ENCODE measurements at places on chromosomes 5 and 9.

DNA sequence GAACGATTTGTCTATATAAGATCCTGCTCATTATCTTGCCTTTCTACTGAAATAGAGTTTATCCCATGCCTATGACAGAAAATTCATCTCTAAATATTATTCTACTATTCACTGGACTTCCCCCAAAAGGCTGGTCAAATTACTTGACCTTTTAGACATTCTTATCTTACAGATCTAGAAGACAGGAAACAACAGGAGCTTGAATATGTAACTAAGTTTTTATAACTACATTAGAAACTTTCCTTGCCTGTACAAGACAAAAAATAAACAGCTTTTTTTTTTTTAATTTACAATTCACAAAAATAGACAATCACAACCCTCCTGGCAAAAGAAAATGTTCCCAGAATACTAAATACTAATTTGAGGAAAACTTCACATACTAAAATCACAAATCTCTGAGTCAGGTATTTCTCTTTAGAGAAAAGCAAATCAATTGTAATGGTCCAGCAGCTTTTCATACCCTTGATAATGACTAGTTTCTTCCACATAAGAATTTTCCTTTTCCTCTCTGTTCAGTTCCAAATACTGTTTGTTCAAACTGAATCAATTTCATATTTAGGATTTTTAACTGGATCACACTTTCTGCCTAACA lies 68.6 kb downstream of the MLLT3 start:
- no peak for DNase-seq

DNA sequence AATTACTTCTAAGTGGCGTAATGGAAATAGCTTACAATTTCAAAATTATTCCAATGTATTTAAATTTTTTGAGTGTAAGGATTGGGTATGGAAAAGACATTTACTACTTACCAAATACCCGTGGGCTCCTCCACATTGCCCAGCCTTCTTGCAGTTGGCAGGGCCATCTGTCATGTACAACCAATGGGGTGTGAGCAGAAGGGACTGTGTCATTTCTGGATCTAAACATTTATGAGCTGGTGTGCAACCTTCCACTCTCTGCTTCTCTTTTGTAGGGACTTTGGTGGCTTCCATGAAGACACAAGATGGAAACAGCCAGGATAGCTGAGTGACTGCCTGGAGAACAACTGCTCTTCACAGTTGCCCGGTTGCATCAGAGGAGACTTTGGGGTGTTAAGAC lies 40.8 kb downstream of the FRMD3 start:
- DNase-seq = no peak

DNA sequence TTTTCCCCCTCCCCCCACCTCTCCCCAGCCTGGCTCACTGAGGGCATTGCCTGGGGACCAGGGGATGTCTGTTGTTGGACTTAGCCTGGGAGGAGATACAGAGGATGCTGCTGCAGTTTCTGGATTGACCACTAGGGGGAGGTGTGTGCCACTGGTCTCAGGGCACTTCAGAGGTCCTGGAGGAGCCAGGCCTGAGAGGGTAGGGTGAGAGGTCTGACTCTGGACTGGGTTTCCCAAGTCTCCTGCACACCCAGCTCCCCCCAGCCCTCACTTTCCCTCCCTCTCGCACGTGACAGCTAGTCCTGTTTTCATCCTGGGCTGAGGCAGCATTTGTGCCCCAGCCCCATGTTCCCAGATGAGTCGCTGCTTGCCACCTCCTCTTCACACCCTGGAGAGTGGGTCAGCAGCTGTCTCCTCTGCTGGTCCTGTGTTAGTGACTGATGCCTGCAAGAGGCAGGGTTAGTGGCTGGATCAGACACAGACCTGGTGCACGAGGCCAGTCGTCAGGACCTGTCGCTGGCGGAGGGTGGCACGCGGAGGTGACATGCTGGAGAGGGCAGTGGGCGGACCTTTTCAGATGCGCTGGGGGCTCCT lies 4.4 kb downstream of the IL3 start:
- peak; percentile 7 for DNase-seq

- no peak for DNase-seq
Measured at GRCh38 chr5:147780924-147781573, 1.5 kb downstream of the JAKMIP2 start.

- no peak for DNase-seq
Measured at GRCh38 chr9:72304538-72304937, 60.5 kb downstream of the ZFAND5 start.

DNA sequence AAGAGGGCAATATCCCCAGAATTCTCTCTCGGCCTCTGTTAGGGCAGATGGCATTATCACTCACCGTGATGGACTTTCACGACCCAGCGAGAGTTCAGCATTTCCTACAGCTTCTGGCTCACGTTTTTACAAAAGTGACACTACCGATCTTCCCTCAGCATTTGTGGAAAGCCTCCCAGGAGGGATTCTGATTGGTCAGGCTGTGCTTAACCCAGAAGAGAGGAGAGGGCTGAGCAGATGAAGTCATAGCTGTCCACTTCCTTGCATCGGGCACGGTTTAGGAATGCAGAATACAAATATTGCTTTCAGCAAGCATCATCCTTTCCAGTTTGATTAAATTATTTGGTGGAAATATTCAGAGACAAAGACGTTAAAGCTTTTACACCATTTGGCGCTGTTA lies 277.4 kb upstream of the MSX2 start:
- DNase-seq = no peak

- DNase-seq = no peak
Measured at GRCh38 chr5:73793911-73794310, 167.9 kb downstream of the ARHGEF28 start.

DNA sequence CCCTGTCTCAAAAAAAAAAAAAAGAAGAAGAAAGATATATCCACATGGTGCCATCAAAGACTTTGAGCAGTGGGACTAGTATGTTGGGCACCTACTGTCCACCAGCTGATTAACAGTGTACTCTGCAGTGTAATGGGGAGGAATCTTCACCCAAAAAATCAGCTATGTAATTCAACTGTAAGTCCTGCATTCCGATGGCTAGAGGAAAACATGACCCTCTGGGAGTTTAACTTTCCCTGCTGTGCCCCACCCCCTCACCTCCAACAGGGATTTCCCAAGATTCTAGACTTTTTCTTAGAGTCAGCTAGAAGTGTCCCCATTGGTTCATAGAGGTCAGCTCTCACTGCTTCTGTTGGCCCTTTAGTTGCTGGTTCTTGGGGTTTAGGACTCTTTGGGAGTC lies 221.2 kb upstream of the CLINT1 start:
- no peak for DNase-seq

DNA sequence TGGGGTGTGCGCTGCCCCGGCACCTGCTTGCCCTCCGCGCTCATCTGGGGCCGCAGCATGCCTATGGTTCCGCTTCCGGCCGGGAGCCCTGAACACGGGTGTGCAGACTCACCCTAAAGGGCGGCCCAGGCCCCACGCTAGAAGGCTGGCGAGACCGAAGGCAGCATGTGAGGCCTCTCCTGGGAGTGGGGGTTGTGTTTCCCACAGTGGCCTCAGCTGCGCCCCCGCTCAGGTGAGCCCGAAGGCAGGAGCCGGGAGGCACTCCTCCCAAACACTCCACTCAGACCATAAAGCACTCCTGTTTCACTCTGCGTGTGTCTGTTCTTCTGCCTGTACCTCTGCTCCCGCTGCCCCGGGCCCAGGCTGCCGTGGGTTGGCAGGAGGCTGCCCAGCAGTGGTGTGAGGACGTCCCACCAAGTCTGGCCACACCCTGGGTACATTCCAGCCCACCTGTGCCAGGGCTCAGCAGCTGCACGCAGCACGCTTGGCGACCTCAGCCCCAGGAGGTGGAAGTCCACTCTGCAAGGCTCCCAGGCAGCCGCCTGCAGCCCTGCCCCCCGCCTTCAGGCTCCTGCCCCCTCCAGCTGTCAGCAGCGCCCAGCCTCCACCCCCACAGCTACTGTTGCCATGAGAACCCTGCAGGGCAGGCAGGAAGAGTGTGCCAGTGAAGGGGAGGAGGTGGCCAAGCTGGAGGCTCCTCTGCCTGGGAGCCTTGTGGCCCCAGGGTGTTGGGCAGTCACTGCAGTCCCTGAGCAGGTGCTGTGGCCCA lies 1.2 kb upstream of the AJM1 start:
- peak; percentile 59 for DNase-seq

GRCh38 chr9:121399126-121399882 lies 29.3 kb upstream of the STOM start:
- no peak for DNase-seq

- DNase-seq = no peak
Measured at GRCh38 chr9:116860509-116861120, 173.5 kb downstream of the TRIM32 start.

DNA sequence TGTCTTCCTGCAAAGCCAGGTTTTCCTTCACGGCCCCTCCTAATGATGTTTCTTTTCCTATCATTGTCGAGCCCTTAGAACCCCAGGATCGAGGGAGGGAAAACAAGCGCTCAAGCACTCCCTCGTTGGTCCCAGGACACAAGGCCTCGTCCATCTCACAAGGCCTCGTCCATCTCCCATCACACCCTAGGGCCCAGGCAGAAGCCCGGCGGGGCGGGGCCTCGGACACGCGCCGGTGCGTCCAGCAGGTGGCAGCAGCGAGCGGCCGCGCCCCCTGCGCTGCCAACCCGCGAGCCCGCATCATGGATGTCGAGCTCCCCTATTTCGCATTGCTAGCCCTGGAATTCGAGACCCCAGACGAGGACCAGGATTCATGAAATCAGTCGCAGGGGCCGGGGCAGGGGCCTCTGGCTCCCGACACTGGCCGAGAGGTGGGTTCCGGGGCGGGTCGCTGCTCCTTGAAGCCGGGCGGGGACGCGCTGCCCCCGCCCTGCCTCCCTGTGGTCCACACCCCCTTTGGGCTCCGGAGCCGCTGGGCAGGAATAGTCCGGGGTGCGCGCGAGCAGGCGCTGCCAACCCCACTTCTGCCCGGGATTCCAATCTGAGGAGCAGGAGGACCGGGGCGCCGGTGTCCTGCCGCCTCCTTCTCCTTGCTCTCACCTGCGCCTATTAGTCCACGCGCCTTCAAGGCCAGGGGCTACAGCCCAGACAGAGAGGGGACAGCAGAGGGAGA lies at the start of gene ABLIM3:
TSS of gene ABLIM3 (plus strand) at position 270 of the 733 bp plus-strand sequence. CDS start 603 bp downstream, outside the sequence.
- peak; percentile 84 for DNase-seq

GRCh38 chr5:157348049-157348400 lies 82.1 kb downstream of the CYFIP2 start:
- DNase-seq = no peak

- no peak for DNase-seq
Measured at GRCh38 chr9:89606624-89607311, 2.0 kb downstream of the GADD45G start.

- DNase-seq = no peak
Measured at GRCh38 chr5:97002983-97003382, 67.1 kb downstream of the LNPEP start.

DNA sequence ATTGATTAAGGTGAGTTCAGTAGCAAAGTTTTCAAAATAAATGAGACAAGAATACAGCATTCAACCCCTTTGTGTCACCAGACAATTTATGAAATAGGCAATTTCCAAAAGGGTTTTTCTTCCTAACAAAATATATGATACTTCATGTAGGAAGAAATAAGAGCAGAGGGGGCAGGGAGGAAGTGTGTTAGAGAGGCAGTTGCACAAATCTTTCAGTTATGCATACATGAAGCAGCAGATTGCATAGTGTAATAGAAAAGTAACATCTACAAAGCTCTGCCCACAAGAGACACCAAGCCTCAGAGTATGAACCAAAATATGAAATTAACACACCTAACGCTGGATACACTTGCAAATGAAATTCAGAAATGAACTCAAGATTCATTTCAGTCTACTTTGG lies 157.0 kb downstream of the DENND1A start:
- no peak for DNase-seq

- no peak for DNase-seq
Measured at GRCh38 chr9:107260437-107261081, 22.5 kb upstream of the RAD23B start.

DNA sequence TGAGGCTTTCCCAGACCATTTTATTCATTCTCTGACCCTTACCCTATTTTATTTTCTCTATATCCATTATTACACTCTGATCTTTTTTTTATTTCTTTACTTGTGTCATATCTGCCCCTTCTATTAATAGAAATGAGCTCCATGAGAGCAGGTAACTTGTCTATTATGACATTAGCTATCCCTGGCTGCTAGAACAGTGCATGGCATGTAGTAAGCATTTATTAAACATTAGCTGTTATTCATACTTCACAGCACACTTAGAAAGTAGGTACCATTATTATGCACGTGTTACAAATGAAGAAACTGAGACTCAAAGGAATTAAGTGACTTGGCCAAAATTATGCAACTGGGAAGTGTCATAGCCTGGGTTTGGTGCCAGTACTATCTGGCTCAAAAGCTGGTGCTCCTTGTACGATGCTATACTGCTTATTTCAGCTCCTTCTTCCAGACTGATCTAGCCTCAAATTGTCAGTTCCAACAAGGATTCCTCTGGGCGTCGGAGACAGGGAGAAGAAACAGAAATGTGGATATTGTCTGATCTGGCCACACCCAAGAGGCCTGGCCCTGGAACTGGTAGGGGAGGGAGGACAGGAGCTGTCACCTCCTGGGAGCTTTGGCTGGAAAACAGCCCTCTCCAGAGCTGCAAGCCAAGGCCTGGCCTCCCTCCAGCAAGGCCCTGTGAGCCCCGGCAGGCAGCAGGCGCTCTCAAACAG lies 10.8 kb upstream of the NIPAL4 start:
- peak; percentile 46 for DNase-seq

DNA sequence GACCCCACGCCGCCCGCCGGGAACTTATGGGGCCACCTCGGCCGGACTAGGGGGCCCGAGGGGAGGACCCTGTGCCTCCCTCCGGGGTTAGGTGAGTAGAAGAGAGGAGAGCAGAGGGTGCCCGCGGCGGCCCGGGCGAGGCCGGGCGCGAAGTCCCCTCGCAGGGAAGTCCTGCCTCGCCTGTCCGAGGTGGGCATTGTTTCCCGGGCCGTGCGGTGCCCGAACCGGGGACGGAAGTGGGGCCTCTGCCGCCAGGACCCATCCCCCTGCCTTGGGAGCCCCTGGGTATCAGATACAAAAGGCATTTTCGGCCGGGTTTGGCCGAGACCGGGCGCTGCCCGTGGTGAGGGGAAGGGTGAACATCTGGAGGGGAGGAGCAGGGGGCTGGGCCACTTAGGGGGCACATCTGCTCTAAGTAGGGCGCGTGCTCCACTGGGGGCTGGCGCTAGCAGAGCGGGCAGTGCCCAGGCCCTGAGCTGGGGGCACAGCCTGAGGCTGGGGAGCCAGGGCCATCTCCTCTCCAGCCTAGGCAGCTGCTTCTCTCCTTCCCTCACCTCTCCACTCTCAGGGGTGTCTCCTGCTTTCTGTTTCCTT lies 48.2 kb downstream of the DAB2IP start:
- DNase-seq = no peak

DNA sequence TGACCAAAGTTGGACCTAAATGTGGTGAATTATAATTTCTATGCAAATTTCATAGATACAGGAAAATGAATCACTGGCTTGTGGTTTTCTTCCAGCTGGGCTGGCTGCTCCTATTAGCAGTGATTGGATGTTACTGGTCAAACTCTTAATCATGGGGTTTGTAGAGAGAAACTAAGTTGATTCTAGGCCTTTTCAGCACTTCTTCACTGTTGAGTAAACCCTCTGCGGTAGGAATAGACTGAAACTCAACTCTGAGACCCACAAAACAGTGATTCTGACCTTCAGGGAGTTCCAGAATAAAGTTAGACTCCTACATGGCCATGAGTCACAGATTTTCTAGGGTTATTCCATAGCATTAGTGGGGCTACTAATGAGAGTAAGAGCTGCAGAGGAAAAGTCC lies 47.9 kb upstream of the FKTN start:
- DNase-seq = no peak

- no peak for DNase-seq
Measured at GRCh38 chr9:3823842-3824475, 298.2 kb upstream of the RFX3 start.

GRCh38 chr5:79399046-79399445 lies 114.9 kb downstream of the HOMER1 start:
- no peak for DNase-seq
